Posterior vena cava (tissue), 2 donors: ENCODE measurements at places on chromosomes 11 and 22. TPM values are rescaled to one million over a fixed set of nuclear protein-coding genes. Genes with fewer than 3 reads are reported as not detected.

DNA sequence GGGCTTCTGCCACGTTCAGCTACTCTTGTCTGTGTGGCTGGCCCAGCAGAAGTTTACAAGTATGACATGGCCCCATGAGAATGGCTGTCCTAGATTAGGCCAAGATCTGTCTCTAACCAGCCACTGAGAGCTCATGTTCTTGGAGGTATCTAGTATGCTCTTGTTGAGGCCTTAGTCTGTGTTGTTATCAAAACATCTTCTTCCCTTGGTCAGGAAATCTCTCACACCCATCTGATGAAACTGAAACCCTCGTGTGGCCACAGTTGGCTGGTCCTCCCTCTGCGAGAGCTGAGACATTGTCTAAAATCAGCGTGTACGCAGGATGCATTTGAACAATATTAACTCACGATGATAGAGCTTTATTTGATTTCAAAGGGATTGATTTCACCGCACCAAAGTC, 109.0 kb upstream of the NNMT start:
- DNase-seq, result no peak

DNA sequence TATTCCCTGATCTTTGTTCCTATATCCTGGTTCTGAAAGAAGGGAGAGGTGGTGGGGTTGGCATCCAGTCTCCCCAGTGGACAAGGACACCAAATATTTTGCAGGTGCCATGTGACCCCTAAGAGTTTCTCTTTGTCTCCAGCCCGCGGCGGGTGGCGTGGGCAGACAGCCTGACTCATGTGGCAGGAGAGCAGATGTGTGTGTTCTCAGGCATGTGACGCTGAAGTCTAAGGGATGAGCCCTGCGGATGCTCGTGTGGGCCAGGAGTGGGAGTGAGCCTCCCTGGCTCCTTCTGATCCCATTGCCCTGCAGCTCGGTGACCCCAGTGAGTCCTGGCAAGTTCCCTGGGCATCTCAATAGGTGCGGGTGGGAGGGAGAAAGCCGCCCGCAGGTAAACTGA, 94.8 kb upstream of the TBCEL start:
- DNase-seq, result peak; percentile 36

- no peak for DNase-seq
Observed at GRCh38 chr22:34108168-34108567, 187.9 kb upstream of the LARGE1 start.

UPK3A gene
- not detected for total RNA-seq

- DNase-seq, result no peak
Observed at GRCh38 chr11:77269484-77270123, 31.9 kb downstream of the GDPD4 start.

KCTD14 gene
- 0.38 TPM for total RNA-seq

GRCh38 chr11:1232021-1232882, 9.4 kb downstream of the MUC5B start:
- peak; percentile 78 for DNase-seq

PTPRJ gene
- total RNA-seq, result 17.4 TPM

SSTR3 gene
- total RNA-seq, result not detected

SEPTIN3 gene
- total RNA-seq, result 0.14 TPM

DNA sequence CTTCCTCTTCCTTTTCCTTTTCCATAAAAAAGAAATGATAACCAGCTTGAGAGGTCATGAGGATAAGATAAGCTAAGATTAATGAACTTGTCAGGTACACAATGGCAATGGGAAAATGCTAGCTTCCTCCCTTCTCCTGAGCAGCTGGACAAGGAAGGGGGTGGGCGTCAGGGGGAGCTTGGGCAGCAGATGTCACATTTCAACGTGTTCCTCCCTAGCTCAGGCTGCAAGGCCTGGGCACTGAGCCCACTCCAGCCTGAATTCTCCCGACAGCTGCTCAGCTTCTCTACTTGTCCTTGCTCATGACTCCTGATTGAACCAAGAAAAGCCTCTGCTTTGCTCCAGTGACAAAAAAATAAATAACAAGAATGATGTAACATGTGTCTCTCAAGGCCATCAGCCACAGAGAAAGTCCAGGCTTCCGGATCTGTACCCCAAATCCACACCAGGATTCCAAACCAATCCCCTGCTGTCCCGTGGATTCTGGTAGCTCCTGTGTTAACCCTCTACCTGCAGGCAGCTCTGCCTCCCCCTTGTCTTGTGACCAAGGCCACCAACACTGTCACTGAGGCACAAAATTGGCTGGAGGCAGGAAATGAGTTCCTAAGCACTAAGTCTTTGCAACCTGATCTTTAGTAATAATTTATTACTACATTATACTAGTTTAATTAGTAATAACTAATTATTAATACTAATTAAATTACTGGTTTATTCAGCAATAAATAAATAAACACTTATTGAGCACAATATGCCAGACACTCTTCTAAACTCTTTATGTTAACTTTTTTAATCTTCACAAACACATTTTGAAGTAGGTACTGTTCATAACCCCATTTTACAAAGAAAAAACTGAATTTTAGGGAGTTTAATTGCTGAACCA, 146.5 kb downstream of the CCDC34 start:
- DNase-seq, result peak; percentile 78

- no peak for DNase-seq
Observed at GRCh38 chr11:104812103-104812788, 86.0 kb downstream of the CASP12 start.

- peak; percentile 53 for DNase-seq
Observed at GRCh38 chr11:2453436-2453835, 8.6 kb downstream of the KCNQ1 start.

DNA sequence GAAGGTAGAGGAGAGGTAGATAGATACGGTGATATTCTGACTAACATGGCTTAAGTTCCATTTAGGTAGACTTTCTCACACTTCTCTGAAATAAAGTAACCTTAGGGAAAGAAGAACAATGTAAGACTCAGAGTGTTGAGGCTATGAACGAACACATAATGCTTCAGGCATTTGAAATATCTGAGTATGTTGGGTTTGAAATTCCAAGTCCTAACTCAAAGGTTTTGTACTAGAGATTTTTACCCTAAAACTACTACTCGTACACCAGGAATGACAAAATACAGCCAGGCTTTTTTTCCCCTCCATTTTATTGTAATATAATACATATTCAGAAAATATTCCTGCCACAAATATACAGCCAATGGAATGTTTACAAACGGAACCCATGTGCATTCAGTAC, 592.6 kb downstream of the ETS1 start:
- DNase-seq, result no peak

GRCh38 chr22:42892571-42893316, 35.7 kb upstream of the ARFGAP3 start:
- no peak for DNase-seq

- peak; percentile 84 for DNase-seq
Observed at GRCh38 chr11:2269601-2270321, 627 bp downstream of the ASCL2 start.

NOX4 gene
- total RNA-seq, result 29.6 TPM

GRCh38 chr22:17235149-17235655, 16.0 kb upstream of the ADA2 start:
- DNase-seq, result no peak

- no peak for DNase-seq
Observed at GRCh38 chr11:9180784-9181183, 84.4 kb downstream of the DENND5A start.

DNA sequence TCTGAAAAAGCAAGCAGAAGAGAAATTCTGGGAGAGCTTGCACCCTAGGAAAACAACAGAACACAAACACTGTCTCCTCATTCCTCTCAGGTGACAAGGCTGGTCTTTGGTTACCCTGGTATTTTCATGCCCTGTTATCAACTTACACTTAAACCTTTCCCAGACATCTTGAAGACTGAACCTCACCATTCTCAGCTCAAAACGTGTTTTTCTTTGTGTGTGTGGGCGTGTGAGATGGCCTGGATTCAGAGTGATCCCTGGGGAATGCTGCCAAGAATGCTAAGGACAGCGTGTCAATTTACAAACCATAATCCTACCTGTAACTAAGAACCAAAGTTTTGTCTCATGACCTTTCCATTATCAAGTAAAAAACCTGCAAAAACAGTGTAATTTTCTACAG, 33.3 kb downstream of the ELF5 start:
- DNase-seq, result no peak

GRCh38 chr11:117023178-117023577, 75.0 kb downstream of the SIK3 start:
- DNase-seq, result no peak

OR52A1 gene
- total RNA-seq, result not detected

DNA sequence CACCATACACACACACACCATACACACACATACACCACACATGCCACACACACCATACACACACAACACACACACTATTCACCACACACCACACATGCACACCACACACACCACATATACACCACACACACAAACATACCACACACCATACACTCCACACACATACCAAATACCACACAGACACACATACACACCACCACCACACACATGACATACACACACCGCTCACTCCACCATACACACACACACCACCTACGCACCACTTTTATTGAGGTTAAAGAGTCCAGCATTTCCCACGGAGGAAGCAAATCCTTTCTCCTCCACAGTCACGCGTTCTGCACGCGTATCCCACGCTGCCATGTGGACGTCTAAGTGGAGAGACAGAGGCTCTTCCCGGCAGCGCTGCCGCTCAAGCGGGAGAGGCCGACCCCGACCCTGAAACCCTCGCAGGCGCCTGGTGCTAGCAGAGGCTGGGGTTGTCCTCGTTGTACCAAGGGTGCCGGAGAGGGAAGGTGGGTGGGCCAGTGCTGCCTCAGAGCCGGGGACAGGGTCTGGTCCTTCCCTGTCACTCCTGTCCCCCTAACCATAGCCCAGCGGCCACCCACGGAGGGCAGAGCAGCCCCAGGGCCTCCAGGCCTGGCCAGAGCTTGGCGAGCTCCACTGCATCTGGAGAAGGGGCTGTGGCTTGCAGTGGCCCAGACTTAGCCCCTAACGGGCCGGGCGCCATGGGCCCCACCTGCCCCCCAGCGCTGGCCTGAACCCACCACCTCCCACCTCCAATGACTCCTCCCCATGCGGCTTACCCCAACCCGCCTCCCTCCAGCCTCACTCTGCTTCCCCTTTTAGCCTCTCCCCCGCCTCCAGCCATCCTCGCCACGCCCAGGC, 1495.0 kb downstream of the BRD1 start:
- DNase-seq, result peak; percentile 62

DNA sequence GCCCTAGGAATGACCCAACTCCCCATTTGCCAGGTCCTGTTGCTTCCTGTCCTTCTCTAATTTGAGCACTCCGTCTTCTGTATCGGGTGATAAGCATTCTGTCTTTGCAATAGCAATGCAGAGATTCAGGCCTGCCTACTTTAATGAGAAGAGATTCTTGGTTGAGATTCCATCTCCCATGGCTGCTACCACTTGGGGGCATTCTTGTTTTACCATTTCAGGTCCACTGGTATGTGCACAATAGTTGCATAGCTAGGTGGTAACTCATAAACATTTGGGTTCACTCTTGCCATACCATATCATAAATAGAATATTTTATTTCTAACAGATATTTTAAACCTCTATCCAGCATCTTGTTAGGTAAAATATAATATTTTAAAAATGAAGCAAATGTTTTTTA, 34.4 kb upstream of the CALCB start:
- no peak for DNase-seq

GRCh38 chr11:106072804-106073203, 4.3 kb downstream of the KBTBD3 start:
- DNase-seq, result no peak

DNA sequence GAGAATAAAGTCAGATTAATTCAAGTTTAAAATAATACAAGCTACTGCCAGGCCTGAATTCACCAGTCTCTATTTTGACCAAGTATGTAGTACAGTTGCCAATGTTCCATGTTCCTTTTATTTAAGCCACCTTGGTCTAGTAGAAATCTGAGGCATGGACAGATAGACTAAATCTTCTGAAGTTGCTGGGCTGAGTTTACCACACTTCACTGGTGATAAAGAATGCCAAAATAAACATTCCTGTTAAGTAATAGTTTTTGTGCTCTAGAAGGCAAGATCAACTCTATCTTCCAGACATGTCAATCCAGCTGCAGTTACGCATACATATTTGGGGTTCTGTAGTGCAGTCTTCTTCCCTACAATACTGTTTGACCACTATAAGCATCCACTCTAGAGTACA, 83.9 kb upstream of the C11orf87 start:
- DNase-seq, result no peak

DERL3 gene
- 0.95 TPM for total RNA-seq

DNA sequence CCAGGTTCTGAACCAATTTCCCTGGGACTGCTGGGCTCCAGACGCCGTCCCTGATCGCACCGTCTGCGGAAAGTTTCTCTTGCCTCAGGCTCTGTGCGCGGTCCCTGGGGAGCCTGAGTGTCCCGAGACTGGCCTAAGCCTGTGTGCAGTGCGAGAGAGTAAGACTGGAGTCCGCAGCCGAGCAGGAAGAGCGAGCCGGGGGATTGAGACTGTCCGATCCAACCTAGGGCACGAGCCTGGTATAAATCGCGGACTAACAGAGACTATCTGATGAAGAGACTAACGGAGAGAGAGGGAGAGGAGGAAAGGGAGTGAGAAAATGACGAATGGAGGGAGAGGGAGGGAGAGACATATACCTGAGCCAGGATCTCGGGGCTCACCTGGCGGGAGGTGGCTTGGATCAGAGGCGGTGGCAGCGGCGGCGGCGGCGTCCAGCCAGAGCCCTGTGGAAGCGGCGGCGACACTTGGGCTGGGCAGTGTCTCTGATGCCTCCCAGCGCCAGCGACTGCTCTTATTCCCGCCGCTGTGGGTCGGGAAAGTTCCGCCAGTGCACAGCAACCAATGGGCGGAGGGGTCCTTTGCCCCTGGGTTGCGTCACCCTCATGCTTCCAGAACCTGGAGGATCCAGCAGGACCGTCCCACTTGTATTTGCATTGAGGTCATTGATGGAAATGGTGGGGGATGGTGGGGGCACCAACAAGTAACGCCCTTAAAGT, at the start of gene CALCA:
TSS of gene CALCA (minus strand) at position 487 of the 716 bp plus-strand sequence. CDS start 1,159 bp downstream, outside the sequence.
- DNase-seq, result peak; percentile 75

- DNase-seq, result no peak
Observed at GRCh38 chr22:46238541-46238940, 11.6 kb downstream of the CDPF1 start.

GRCh38 chr11:96311120-96311568, 31.9 kb downstream of the MAML2 start:
- no peak for DNase-seq

DNA sequence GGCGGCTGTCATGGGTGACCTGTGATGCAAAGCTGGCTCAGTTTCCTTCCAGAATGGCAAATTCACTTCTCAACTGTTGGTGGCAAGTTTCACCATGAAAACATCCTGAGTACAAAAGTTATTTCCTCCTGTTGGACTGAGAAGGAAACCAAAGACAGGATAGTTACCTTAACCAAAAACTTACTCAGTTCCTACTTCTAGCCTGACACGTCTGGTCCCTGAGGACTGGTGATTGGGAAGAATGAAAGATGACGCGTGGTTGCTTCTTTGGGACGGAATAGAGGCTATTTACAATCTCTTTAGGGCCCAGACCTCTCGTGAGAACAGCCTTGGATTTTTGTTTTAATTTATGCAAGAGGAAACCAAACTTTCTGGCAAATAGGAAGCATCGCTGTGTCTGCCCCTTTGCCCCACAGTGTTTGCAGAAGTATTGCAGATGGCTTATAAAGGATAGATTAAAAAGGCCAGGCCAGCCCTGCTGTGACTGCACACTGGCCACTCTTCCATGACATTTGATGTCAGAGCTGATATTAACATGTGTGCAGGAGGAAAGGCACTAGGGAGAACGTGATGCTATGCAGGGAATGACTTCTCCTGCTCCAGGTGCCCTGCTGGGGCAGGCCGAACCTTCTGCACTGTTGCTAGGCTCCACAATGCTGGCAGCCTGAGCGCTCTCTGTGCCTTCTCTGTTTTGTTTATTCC, 7.6 kb downstream of the VPS26B start:
- DNase-seq, result no peak

GRCh38 chr11:65436412-65437032, 13.9 kb downstream of the NEAT1 start:
- DNase-seq, result peak; percentile 74

GRCh38 chr22:38950527-38951295, 6.7 kb upstream of the APOBEC3A start:
- DNase-seq, result peak; percentile 71
